ENCODE measurements at places on chromosomes 2 and 18.

GRCh38 chr2:156803243-156803642 is 367.1 kb downstream of the GPD2 start:
- no peak for DNase-seq

- DNase-seq, result no peak
Observed at GRCh38 chr2:173590276-173590861, 235.7 kb downstream of the CDCA7 start.

- no peak for DNase-seq
Observed at GRCh38 chr18:79387615-79388014, 8.1 kb upstream of the NFATC1 start.

DNA sequence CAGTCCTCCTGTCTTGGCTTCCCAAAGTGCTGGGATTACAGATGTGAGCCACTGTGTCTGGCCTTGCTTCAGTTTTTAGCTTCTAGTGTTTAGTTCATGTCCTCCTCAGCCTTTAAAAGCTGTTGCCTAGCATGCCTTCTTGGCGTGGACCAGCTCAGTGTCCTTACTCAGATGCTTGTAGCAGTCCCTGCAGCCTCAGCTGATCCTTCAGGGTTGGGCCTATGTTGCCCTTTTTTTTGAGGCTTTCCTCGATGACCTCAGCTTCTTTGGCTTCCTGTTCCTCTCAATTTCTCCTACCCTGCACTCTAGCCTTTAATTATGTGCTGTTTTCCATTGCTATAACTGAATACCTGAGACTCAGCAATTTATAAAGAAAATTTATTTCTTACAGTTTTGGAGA is 57.7 kb downstream of the TANC1 start:
- DNase-seq, result no peak

GRCh38 chr18:2534906-2535305 is 36.4 kb downstream of the METTL4 start:
- DNase-seq, result no peak

DNA sequence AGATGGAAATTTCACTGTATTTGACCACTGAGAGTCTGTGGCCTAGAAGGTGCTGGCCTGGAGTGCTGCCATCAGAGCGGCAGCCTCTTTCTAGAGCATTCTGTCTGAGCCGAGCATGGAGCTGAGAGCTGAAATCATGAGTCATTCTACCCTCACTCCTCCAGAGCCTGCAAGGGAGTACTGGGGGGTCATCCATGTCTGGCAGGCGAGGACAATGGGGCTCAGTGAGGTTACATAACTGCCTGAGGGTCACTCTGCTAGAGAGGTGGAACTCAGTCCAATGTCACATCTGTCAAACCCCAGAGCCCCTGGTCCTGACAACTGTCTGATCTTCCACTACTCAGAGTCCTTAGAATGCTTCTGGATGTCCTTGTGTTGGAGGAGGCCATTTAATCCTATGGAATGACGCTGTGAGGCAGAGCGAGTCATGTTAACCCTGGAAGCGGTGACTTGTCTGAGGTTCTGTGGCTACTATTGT is 65.3 kb downstream of the HAUS1 start:
- no peak for DNase-seq

Measured in stimulated activated CD4-positive, alpha-beta T cell treated with anti-CD3 and anti-CD28 coated beads, Interleukin-4, amount 100 ng/mL, for 24 hours (primary cell).